ENCODE measurements at places on chromosomes 11 and 22.

- no peak for DNase-seq
Measured at GRCh38 chr11:68051191-68052136, 12.6 kb downstream of the TCIRG1 start.

- DNase-seq = no peak
Measured at GRCh38 chr11:114398303-114398920, 1.9 kb downstream of the C11orf71 start.

GRCh38 chr22:43126501-43127165 lies 16.1 kb downstream of the BIK start:
- no peak for DNase-seq

GRCh38 chr11:8105666-8106065 lies 24.7 kb downstream of the TUB start:
- no peak for DNase-seq

GRCh38 chr11:57222239-57222638 lies 14.8 kb downstream of the APLNR start:
- no peak for DNase-seq

DNA sequence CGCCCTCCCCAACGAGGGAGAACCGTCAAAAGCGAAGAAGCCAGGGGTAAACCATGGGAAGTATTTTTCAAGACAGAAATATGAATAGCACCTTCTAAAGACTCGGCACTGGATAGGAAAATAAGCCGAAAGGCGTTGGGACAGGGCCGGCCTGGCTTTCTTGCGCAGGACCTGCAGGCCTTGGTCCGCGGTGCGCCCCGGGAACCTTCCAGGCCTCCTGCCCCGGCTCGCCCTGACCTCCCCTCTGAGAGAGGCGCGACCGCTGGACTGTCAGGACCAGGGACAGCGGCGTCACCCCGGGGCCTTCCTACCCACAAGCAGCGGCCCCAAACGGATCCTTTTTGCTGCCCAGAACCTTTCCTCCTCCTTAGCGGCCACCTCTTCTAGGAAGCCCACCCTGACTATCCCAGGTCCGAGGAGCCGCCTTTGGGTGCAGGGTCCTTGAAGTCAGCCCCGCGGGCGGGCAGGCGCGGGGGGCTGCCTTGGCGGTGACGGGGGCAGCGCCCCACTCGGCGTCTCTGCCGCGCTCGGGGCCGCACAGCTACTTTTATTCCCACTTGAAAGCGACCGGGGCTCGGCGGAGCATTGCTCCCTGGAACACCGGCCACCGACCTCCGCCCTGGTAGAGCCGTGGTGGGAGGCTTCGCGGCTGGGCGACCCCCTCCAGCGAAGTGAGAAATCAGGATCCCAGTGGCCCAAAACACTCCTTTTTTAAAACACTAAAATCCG lies 650 bp upstream of the MAPK11 start:
- peak; percentile 83 for DNase-seq

GRCh38 chr22:32682990-32683389 lies 118.5 kb upstream of the TIMP3 start:
- DNase-seq = no peak

DNA sequence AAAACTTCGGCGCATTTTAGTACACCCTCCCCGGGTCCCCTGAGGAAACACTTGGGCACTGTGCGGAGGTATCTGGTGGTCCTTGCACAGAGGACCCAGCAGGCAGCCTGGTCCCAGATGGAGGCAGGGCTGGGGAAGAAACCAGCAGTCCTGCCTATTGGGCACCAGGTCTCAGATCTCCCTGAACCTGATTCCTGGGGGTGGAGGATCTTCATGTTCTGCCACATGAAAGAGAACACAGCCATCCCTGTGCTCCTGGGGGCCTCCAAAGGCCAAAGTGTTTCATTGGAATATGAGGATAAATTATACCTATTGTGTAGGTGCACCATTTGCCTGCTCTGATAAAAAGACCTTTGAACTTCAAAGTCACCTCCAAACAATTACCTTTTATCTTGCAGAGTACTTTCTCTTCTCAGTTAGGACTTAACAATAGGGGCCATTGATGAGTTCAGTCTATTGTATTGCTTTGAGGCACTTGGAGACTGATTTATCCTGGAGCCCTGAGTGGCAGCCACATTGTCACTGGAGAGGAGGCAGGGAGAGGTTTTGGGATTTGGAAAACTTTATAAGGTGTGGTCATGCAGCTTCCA lies 1.8 kb downstream of the RCN1 start:
- no peak for DNase-seq

DNA sequence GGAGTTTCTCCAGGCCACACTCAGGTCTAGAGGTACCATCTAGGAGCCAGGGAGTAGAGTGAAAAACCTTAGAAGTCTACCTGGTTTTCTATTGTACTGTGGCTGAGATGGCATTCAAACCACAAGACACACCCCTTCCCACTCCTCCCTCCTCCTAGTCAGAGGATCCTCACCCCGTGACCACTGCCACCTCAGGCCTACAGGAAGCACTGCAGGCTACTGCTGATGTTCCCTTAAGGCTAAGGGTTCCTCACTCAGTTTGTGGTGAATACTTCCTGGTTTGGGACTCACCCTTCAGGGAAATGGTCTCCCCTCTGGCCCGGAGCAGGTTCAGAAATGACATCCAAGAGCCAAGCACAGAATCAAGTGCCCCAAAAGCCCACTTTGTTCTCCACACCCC lies 1293.9 kb downstream of the JRKL start:
- no peak for DNase-seq

- DNase-seq = no peak
Measured at GRCh38 chr11:76250520-76251225, 44.4 kb upstream of the WNT11 start.

DNA sequence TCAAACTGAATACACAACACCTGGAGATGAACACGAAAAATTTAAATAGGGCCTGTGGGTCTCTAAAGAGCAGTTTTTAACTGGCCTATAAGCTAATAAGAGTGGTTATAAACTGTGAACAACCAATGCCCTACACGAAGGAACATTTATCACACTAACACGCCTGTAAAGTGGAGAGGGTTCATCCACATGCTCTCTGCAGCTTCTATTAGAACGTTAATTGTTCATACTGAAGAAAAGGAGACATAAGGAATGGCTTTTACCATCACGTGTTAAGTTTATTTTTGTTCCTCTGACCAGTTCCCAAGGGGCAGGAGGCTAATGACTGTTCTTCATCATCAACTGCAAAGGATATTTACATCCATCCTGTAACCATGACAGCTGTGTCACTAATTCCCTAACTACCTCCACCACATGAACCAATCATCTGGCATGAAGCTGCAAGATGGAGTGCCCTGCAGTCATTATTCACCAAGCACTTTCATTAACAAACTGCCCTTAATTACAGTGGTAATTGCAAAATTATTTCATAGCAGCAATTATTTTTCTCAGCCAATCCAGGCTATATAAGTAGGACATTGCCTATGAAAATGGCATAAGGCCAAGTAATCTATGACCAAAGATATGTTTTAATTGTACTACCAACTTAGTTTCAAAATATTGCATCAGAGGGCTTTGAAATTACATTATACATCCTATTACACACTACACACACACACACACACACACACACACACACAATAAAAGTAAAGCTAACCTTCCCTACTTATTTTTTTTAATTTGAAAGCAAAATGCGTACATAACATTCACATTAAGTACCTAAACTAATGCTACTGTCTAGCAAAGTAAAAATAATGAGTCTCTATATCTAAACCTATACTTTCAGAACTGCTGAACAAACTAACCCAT lies 186.7 kb downstream of the CADM1 start:
- peak; percentile 37 for DNase-seq

DNA sequence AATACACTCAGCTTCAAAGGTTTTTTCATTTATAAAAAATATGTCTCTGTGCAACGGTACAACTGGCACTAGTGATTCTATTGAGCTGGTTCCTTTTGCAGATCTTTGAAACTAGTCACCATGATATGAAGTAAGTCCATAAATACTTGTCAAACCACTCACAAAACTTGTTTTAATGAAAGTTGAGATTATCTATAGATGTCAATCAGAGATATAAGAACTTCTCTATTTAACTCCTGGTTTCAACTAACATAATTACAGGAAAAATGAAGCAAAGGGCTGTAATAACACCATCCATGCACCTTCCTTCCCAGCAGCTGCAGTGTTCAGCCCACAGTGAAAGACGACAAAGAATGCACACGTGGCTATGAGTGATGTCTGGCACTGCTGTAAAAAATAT lies 44.7 kb downstream of the TMEM123 start:
- no peak for DNase-seq

- DNase-seq = no peak
Measured at GRCh38 chr11:4610258-4610935, 2.4 kb upstream of the TRIM68 start.

GRCh38 chr22:38655519-38656255 lies 505 bp downstream of the FAM227A start:
- no peak for DNase-seq

GRCh38 chr22:33811686-33812085 lies 108.6 kb downstream of the LARGE1 start:
- DNase-seq = peak; percentile 10

GRCh38 chr22:50656122-50657070 lies 16.2 kb upstream of the SHANK3 start:
- no peak for DNase-seq

GRCh38 chr11:66856496-66857233 lies at the start of gene LRFN4:
LRFN4 (plus strand) TSS chr11:66857064; CDS start chr11:66857745, 681 bp downstream.
- DNase-seq = no peak

All from eye (tissue), 1 donor.